Neural progenitor cell (in vitro differentiated cells): ENCODE measurements at places on chromosomes 13 and 19.

- no peak for DNase-seq
- no peaks in the 10 kb centered on the region for H3K4me1 ChIP-seq
- no peaks in the 10 kb centered on the region for H3K36me3 ChIP-seq
- H3K27ac ChIP-seq, result no peak overlapping the region
- H3K27me3 ChIP-seq, result no peaks in the 10 kb centered on the region
- no peak overlapping the region for H3K4me3 ChIP-seq
Observed at GRCh38 chr13:20788312-20788711, 14.6 kb upstream of the EEF1AKMT1 start.

GRCh38 chr13:29589967-29590366 is 5.5 kb downstream of the SLC7A1 start:
- H3K4me1 ChIP-seq, result peaks cover 10% of the 10 kb centered on the region
- DNase-seq, result peak; percentile 58
- H3K27ac ChIP-seq, result no peak overlapping the region
- no peak overlapping the region for H3K4me3 ChIP-seq
- H3K36me3 ChIP-seq, result no peaks in the 10 kb centered on the region

DNA sequence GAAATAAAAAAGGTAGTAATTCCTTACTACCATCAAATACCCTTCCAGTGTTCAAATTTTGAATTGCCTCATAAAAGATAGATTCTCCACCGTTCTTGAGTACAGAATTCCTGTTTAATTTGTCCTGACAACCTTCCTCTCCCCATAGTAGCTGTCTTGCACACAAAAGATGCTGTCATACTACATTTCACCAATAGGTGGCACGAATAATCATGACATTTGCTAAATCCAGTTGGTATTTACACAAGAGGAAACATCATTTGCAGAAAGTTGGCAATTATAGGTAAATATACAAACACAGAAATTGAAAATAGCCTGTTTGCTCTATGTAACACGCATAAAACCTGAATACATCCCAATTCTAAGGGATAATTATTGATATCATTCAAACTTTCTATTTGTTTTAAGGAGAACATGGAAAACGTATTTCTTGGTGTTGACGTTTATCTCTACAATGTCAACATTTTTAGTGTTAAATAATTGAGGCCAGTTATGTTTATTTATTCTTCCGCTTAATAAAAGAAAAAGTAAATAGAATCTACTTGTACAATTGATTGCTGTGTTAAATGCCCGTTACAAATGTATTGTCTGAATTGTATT is 58.3 kb upstream of the CLDN10 start:
- peaks cover 4% of the 10 kb centered on the region for H3K4me1 ChIP-seq
- DNase-seq, result peak; percentile 58
- H3K27me3 ChIP-seq, result no peaks in the 10 kb centered on the region
- H3K27ac ChIP-seq, result no peak overlapping the region
- no peak overlapping the region for H3K4me3 ChIP-seq
- no peaks in the 10 kb centered on the region for H3K36me3 ChIP-seq

DNA sequence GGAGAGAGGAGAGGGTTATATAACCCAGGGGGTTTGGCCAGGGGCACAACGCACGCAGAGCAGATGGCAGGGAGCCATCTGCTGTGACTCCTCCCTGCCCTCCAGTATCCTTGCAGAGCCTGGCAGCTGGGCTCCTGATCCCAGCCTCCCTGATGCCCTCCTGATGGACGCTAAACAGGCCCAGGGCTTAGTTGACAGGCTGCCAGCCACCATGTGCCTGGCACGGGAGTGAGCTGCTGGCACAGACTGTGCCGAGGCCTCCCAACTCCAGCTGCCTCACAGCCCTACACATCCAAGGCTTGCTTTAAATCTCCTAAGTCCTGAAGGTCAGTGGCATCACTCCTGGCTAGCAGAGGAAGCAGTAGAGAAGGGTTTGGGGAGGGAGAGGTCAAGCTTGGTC is 16.7 kb downstream of the SYDE1 start:
- no peak overlapping the region for H3K27ac ChIP-seq
- DNase-seq, result no peak
- H3K4me1 ChIP-seq, result no peaks in the 10 kb centered on the region
- peak overlapping the region; percentile 58 for H3K4me3 ChIP-seq
- H3K36me3 ChIP-seq, result no peaks in the 10 kb centered on the region

GRCh38 chr19:19537075-19538048 is 703 bp upstream of the CILP2 start:
- DNase-seq, result no peak
- H3K27me3 ChIP-seq, result peaks cover 48% of the 10 kb centered on the region

DNA sequence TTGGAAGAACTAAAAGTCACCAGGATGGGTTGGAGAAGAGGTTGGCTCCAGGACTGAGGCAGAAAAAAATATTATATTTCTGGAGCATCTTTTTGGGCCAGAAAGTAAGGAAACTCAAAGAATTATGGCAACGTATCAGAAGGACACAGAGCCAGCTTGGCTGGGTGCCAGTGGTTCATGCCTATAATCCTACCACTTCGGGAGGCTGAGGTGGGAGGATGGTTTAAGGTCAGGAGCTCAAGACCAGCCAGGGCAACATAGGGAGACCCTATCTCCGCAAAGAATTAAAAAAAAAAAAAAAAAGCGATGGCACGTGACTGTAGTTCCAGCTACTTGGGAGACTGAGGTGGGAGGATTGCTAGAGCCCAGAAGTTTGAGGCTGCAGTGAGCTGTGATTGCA is 108.1 kb downstream of the GADD45B start:
- H3K4me1 ChIP-seq, result peaks cover 5% of the 10 kb centered on the region
- H3K4me3 ChIP-seq, result no peak overlapping the region
- H3K27ac ChIP-seq, result no peak overlapping the region
- H3K36me3 ChIP-seq, result no peaks in the 10 kb centered on the region
- DNase-seq, result no peak

DNA sequence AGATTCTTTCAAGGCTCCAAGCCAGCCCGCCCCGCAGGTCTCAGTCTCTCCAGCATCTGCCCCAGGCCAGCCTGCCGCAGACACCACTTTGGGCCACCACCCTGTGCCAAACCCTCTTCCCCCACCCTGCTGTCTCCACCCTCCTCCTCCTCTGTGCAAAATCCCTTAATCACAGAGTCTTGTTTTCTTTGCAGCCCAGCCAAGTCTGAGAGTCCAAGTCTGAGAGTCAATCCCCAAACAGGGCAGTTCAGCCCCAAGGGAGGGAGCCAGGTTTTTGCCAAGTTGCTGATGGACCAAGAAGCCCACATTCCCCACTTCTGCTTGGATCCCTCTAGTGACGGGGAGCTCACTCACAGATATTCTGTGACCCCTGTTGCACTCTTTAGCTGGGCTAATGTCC is 3.1 kb downstream of the ADAMTS10 start:
- DNase-seq, result no peak
- no peak overlapping the region for H3K27ac ChIP-seq
- H3K4me3 ChIP-seq, result no peak overlapping the region
- H3K4me1 ChIP-seq, result peaks cover 14% of the 10 kb centered on the region
- no peaks in the 10 kb centered on the region for H3K27me3 ChIP-seq
- H3K36me3 ChIP-seq, result no peaks in the 10 kb centered on the region

DNA sequence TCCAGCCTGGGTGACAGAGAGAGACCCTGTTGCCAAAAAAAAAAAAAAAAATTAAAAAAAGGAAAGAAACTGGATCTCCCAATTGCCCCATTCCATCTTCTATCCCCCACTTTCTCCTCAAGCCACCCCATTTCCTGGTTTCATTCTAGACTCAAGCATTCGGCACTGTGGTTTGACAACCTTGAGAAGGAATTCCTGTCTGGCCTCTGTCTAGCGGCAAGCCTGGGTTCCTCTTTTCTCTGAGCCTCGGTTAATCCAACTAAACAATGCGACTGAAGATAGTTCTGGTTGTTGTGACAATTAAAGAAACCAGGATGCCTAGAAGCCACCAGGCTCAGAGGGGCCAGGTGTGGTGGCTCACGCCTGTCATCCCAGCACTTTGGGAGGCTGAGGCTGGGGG is 3.3 kb upstream of the C3 start:
- no peak overlapping the region for H3K27ac ChIP-seq
- DNase-seq, result no peak
- no peaks in the 10 kb centered on the region for H3K4me1 ChIP-seq
- H3K36me3 ChIP-seq, result no peaks in the 10 kb centered on the region

DNA sequence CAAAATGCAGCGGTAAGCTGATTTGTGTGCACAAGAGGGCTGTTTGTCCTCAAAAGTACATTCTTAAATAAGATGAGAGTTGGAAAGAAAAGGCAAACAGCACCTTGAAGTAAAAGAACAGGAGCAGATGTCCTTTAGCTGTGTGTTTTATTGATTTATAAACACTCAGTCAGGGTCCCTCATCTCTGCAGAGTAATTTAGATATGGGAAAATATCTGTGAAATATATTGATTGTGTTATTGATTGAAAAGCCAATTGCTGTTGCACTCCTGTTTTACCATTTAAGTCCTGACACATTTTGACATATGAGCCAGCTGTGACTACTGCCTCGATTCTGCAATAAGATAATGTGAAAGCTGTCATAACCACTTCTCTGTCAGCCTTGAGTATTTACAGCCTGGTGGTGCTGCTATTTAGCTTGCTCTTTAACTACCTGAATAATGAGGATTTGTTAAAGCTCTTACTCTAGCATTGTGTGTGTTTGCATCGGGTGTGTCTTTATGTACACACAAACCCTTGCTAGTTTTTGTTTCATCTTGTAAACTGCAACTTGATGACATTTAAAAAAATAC is 550.1 kb downstream of the DACH1 start:
- H3K4me1 ChIP-seq, result peaks cover 16% of the 10 kb centered on the region
- no peaks in the 10 kb centered on the region for H3K36me3 ChIP-seq
- no peak overlapping the region for H3K4me3 ChIP-seq
- H3K27me3 ChIP-seq, result no peaks in the 10 kb centered on the region

DNA sequence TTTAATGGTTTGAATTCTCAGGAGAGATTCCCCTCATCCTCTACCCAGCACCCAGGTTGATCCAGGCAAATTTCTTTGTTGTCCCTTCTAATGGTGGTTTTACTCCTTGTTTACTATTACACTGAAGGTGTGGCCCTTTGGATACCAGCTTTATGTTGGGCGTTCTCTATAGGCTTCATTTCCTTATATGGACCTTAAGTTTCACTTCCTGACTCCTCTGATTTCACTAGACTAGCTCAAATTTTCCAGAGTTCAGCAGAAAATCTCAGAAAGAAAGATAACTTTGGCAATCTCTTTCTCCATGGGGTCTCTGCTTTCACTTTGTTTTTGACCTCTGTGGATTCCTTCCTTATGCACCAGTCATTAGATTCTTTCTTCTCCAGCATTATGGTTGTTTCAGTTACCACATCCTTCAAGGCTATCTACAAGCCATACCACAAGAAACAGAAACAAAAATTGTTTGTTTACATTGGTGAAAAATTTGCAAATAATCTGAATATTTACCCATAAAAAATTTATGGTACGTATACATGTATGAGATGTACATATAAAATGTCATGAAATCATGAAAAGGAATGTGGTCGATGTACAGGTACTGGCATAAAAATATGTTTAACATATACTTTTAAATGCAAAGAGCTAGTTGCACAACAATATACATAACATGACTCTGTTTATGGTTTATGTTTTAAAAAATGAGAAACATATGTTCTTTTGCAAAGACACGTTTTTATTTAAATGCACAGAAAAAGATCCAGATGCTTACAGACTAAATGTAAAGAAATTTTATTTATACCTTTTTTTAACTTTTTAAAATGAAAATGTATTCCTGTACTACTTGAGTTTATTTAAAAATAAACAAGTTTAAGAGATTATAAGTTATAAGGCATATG is 212.6 kb downstream of the LACC1 start:
- H3K4me3 ChIP-seq, result no peak overlapping the region
- H3K27ac ChIP-seq, result no peak overlapping the region
- no peaks in the 10 kb centered on the region for H3K4me1 ChIP-seq
- DNase-seq, result no peak
- no peaks in the 10 kb centered on the region for H3K36me3 ChIP-seq

DNA sequence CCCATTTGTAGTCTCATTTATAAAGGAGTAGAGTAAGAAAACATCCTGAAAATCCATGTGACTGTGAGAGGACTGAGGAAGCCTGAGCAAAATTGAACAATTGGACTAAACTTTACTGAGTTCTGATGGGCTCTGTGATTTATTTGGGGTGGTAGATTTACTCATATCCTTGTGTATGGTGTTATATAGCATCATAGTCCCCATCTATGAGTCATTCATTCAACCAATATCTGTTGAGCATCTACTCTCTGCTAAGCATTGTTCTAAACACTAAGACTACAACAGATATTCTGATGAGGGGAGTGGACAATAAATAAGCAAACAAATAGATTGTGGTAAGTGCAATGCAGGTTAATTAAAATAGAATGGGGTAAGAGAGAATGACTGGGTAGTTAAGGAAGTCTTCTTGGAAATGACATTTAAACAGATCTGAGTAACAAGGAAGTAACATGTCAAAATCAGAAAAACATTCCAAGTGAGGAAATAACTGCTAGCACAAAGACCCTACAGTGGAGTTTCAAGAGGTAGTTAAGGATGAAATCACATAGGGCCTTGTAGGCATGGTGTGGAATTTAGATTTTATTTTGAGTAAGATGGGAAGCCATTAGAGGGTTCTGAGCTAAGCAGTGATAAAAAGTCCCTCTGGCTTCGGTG is 36.3 kb upstream of the MLNR start:
- peaks cover 13% of the 10 kb centered on the region for H3K4me1 ChIP-seq
- H3K27me3 ChIP-seq, result no peaks in the 10 kb centered on the region
- H3K4me3 ChIP-seq, result no peak overlapping the region
- DNase-seq, result no peak
- peak overlapping the region; percentile 34 for H3K27ac ChIP-seq
- peaks cover 23% of the 10 kb centered on the region for H3K36me3 ChIP-seq

DNA sequence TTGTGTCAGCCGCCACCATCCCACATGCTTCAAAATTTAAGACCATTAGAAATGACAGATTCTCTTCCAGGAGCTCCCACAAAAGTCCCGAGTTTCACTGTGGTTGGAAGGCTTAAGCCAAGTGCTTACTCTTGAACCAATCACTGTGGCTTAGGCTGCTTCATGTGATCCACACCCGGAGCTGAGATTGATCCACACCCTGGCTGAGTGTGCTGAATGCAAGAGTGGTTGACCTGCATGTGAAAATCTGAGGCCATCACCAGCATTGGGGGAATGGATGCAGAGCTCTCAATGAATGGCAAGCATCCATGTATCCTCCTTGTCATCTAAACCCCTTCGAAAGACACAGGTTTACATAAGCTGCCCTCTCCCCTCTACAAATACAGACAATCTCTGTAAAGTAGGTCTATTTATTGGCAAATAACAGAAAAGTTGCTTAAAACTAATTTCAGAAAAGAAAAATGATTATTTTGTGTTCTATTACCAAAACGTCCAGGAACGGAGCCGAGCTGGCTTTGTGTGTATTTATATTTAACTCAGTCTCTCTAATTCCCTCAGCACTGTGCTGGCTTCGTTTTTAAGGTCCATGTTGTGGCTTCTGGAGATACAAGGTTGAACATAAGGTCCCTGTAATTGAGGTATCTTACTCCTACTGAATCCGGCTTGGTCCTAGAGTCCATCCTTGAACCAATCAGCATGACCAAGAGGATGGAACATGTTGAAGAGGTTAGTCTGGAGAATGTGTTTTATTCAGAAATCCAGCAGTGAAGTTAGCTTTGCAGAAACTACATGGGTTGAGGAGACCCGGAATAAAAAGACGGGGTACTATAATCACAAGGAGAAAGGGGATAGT is 332.4 kb downstream of the LIG4 start:
- H3K36me3 ChIP-seq, result no peaks in the 10 kb centered on the region
- no peak overlapping the region for H3K27ac ChIP-seq
- H3K4me1 ChIP-seq, result no peaks in the 10 kb centered on the region
